M059J (cell line): ENCODE measurements at places on chromosomes 3 and 15.

GRCh38 chr3:188756241-188756640 is 415.5 kb upstream of the TPRG1 start:
- no peak for DNase-seq

- DNase-seq = no peak
Measured at GRCh38 chr3:52696830-52697631, 8.6 kb downstream of the GLT8D1 start.

DNA sequence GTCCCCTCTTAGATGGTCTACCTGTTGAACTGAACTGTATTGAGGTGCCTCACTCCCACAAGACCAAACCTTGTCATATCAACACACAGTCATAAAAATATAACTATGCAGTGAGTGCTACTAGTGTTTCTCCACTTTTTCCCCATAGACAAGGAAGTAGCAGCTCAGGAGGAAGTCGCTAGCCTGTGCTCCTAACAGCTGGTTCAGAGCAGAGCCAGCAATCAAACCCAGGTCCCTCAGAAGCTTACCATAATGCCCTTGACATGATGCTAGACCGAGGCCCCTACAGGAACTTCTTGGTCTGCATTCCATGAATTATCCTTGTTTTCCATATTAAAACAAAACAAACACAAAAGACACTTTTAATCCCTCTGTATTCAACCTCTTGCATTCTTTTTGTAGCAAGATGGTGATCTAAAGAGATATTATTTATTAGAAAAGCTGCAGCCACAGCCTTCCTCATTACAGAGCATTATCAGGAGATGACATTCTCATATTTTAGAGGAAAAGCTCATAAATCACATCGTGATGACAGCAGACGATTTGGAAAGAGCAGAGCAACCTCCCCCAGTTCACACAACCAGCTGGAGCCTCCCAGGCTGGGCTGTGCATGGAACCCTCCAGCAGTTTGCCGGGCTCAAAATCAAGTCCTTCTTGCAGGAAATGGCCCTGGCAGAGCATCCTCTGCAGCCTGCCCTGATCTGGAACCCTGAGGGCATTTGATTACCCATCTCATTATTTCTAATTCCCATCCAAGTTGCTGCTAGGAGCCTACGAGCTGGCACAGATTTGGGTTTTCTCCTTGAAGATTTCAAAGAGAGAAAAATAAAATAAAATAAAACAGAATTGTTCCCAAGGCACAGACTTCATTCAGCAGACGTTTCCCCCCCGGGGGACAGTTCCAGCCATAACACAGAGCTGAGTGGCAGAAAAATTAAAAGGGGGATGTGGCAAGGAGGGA is 118.8 kb downstream of the SRGAP3 start:
- DNase-seq = peak; percentile 71

- DNase-seq = peak; percentile 27
Measured at GRCh38 chr3:49020330-49021212, 1.4 kb upstream of the NDUFAF3 start.

GRCh38 chr3:4990069-4990468 is 10.8 kb downstream of the BHLHE40 start:
- DNase-seq = peak; percentile 40

GRCh38 chr15:68264282-68264681 is 13.3 kb upstream of the FEM1B start:
- DNase-seq = no peak

- DNase-seq = peak; percentile 92
Measured at GRCh38 chr3:194986208-194987043, 284.5 kb downstream of the XXYLT1 start.

- DNase-seq = no peak
Measured at GRCh38 chr3:107562969-107563529, 40.3 kb downstream of the BBX start.

- DNase-seq = no peak
Measured at GRCh38 chr3:16885593-16886302, 993 bp downstream of the PLCL2 start.

DNA sequence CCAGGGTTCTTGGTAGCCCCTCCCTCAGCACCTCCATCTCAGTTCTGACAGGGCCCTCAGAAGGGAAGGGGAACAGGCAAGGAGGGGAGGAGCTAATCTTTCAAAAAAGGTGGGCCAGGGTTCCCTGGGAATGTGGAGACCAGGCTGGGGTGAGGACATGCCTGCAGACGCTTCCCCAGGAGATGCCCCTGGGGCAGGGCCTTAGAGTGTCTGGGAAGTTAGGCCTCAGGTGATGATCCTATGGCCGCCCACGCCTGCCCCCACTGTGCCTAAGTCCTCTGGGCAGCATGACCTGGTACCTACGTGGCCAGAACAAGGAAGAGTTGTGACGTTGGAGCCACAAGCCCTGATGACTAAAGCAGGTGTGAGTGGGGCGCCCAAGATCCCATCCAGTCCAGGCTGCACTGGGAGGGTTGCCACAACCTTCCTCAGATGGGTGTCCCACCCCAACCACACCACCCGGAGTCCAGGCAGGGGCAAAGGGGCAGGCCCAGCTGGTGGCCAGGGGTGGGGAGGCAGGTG is 3.9 kb upstream of the SEMA3B start:
- DNase-seq = peak; percentile 59

DNA sequence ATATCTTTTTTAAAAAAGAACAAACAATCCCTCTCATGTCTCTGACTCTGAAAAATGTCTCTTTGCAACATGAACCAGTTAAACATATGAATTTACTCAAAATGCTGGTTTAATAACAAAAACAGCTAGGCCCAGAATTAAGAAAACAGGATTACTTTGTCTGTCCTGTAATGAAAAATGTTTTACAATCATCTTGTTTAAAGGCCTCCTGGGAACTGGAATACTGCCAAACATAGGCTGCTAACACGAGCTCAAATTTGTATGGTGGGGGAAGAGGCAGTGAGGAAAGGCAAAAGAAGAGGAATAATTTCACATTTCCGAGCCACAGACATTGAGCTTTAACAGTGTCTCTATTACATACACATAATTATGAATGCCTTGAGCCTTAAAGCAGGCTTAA is 61.7 kb upstream of the PPIB start:
- DNase-seq = peak; percentile 42

DNA sequence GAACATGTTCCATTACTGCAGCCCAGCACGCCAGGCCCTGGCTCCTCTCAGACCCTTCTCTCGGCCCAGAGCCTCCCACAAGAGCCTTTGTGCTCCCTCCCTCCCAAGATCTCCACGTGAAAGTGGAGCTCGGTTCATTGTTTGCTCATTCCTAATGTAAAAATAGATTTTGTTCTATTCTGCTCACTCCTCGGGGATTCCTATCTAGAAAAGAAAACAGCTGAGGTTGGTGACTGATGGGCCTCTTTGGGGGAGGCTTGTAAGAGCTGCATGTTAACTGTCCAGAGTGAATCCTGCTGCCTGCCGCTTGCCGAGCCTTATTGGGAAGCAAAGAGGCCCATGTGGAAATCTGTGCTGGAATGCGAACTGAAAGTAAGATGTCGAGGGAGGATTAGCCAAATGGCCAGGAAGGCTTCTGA is 267.1 kb downstream of the LRTM1 start:
- no peak for DNase-seq

GRCh38 chr15:90885432-90886290 is 1.4 kb downstream of the FES start:
- DNase-seq = peak; percentile 37

- DNase-seq = peak; percentile 8
Measured at GRCh38 chr15:83837945-83838571, 184.1 kb downstream of the ADAMTSL3 start.

DNA sequence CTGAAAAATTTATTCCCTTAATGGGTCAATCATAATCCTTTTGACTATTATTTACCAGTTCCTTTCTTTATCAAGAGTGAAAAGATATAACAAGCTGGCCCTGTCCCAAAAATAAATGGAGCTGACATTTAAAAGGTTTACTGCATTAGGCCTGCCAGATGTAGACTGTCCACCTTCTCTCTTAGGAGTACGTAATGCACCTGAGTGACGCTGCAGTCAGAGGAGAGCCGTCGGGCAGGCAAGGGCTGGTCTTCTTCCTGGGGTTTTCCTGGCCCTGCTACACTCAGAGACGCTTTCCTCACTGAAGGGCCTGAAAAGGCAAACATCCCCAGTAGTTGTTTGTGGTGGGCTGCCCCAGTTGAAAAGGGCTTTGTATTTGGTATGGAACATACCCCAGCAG is 27.6 kb downstream of the NEK4 start:
- DNase-seq = no peak

GRCh38 chr15:82849556-82850512 is 40.4 kb downstream of the WHAMM start:
- DNase-seq = peak; percentile 63

DNA sequence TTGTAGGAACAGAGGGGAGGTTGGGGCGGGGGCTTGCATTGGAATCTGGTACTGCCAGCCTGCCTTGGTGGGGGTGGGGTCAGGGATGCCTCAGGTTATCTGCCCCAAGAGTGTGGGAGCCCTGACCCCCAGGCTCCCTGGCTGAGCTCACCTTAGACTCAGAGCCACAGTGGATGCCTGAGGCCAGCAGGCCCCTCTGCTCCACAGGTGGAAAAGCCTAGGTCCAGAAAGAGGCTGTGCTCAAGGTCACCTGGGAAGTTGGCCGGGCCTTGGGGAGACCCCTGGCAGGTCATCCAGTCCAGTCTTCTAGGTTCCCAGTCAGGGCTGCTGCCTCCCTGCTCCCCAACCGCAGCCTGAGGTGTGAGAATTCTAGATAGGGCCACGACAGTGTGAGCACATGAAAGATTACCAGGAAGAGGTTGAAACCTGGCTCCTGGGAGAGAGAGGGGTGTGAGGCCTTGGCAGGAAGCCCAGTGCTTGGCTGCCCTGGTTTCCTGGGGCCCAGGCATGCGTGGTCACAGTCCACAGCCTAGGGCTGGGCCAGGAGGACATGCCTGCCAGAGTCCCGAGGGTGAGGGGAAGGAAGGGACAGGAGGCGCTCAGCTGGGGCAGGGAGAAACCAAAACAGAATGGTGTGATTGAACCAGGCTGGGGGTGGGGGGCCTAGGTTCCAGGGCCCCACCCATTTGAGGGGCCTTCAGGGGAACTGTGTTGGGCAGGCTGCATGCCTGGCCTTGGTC is 4.9 kb downstream of the HDAC11 start:
- DNase-seq = peak; percentile 86

GRCh38 chr3:177336873-177337450 is 139.7 kb upstream of the TBL1XR1 start:
- no peak for DNase-seq

DNA sequence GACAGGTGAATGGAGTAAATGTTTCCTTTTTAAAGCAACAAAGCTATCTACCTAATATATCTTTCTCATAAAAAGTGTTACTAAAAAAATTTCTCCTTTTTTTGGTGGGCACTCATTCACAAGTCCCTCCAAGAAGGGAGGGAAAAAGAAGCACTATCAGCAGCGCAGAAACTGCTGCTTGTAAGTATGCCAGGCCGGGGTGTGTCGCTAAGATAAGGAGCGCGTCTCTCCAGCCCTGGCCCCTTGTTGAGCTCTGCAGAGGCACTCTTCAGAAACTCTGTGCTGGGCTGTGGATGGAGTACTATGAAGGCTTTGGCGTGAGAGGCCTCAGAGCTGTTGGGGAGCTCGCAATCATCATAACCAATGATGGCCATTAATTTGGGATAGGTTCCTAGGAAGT is 49.1 kb downstream of the ZDHHC3 start:
- DNase-seq = no peak

DNA sequence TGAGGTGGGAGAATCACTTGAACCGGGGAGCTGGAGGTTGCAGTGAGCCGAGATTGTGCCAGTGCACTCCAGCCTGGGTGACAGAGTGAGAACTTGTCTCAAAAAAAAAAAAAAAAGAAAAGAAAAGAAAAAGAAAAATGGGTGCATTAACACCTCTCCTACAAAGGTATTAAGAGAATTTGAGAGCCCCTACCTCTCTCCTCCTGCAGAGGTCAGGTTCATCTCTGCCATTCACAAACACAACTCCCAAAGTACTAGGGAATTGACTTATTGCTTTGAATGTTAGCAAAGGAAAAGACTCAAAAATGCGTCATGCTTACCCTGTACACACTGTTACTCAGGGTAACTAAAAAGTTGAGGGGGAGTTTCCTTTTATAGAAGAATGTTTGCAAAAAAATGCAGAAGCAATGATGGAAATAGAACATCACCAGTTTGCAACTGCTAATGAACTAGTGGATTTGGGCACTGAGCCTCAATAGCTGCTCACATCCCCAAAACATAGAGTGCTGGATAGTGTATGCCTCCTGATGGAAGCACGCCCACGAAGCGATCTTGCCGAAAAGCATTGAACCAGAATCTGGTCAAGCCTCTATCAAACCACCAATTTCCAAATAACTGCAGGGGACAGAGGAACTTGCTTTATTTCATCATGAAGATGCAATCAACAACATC is 15.5 kb upstream of the LYZL4 start:
- DNase-seq = no peak

- DNase-seq = no peak
Measured at GRCh38 chr3:39150148-39150802, 3.1 kb downstream of the CSRNP1 start.

- DNase-seq = no peak
Measured at GRCh38 chr3:54914180-54914579, 13.7 kb downstream of the LRTM1 start.

DNA sequence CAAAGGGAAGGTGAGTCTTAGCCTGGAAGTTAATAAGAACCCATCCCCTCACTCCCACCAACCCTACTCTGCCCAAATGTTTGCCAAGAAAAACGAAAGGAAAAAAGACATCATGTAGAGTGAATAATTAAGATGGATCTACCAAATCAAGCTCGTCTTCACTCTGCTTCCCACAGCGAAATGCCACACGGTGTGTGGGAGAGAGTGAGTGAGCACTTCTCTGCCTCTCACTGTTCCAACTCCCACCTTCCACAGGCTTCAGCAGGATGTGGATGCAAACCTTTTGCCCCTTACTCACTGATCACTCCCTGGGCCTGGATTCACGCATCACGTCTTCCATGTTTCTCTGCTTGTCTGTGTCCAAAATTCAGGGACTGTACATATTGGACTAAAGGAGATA is 85.4 kb downstream of the WDR76 start:
- DNase-seq = no peak

- peak; percentile 18 for DNase-seq
Measured at GRCh38 chr3:159029306-159030026, 227.6 kb downstream of the MFSD1 start.

DNA sequence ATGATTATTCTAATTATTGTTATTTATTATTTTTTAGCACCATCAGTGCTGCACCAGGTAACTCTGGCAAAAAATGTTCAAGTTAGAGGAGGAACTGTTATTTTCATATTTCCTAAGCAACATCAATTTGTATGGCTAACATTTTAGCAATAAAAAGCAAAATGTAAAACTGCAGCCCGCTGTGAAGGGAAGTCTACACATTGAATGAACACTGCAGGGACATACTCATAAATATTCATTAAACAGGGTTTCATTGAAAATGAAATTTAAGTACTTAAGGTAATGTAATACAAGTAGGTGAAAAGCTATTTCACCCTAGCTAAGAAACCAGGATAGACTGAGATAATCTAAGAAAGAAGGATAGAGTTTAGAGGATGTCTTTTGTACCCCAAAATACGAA is 532.7 kb downstream of the NLGN1 start:
- DNase-seq = no peak
